Left ventricle myocardium superior (tissue), 1 donor: ENCODE measurements at places on chromosomes 13 and 19. TPM values are rescaled to one million over a fixed set of nuclear protein-coding genes. Genes with fewer than 3 reads are reported as not detected.

- DNase-seq: no peak
Measured at GRCh38 chr13:39185326-39185725, 147.1 kb downstream of the NHLRC3 start.

- DNase-seq: no peak
Measured at GRCh38 chr19:45883881-45884681, 1.9 kb downstream of the IRF2BP1 start.

DNA sequence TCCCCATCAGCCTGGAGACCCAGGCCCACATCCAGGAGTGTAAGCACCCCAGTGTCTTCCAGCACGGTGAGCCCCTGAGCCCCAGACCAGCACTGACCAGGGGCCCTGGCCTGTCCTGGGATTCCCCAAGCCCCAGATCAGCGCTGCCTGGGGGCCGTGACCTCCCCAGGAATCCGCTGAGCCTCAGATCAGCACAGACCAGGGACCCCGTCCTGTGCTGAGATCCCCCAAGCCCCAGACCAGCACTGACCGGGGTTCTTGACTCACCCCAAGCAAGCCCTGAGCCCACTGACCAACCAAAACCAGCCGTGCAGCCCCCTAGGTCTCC is 5.7 kb downstream of the MCOLN1 start:
- no peak for DNase-seq

- DNase-seq: no peak
Measured at GRCh38 chr13:68481130-68481529, 1251.0 kb upstream of the PCDH9 start.

DNA sequence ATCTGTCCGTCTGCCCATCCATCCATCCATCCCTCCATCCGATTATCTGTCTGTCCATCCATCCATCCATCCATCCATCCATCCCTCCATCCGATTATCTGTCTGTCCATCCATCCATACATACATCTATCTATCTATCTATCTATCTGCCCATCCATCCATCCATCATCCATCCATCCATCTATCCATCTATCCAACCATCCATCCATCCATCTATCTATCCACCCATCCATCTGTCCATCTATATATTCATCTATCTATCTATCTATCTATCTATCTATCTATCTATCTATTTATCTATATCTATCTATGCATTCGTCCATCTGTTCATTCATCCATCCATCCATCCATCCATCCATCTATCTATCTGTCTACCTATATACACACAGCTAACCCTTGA is 471.1 kb upstream of the ZNF507 start:
- DNase-seq: no peak

DNA sequence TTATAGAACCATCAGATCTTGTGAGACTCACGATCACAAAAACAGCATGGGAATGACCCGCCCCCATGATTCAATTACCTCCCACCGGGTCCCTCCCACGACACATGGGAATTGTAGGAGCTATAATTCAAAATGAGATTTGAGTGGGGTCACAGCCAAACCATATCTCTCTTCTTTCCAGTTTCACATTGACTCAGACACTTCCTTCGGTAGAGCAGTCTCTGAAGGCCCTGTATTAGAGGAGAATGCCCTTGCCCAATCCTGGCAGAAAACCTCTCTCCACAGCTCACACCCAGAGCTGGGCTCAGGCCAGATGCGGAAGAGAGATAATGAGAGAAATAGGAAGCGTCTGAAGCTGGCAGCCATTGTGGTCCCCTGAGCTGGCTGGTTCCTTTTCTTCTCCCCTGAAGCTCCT is 72.4 kb upstream of the CLDN10 start:
- DNase-seq: no peak

RNF225 gene
- not detected for total RNA-seq

CLDN10 gene
- total RNA-seq: not detected
